PC-3 (cell line): ENCODE measurements at places on chromosomes 3 and 15. TPM values are rescaled to one million over a fixed set of nuclear protein-coding genes. Genes with fewer than 3 reads are reported as not detected.

Gene TRPC1
- total RNA-seq, result 1.7 and 1.9 TPM in 2 replicates

- H3K4me1 ChIP-seq, result peaks cover 68% of the 10 kb centered on the region
- H3K4me3 ChIP-seq, result no peak overlapping the region
- H3K27ac ChIP-seq, result no peak overlapping the region
- peak; percentile 22 for DNase-seq
- H3K36me3 ChIP-seq, result no peaks in the 10 kb centered on the region
- no peaks in the 10 kb centered on the region for H3K27me3 ChIP-seq
Measured at GRCh38 chr3:188299708-188300107, 145.8 kb downstream of the LPP start.

GRCh38 chr3:16486951-16487480 is 26.5 kb downstream of the RFTN1 start:
- no peak for DNase-seq
- H3K36me3 ChIP-seq, result no peaks in the 10 kb centered on the region
- peaks cover 7% of the 10 kb centered on the region; the same call in 1 of the 2 replicates for H3K4me1 ChIP-seq
- H3K27ac ChIP-seq, result no peak overlapping the region

Gene RETNLB
- total RNA-seq, result not detected in 2 replicates

GRCh38 chr3:141273700-141274410 is 42.2 kb downstream of the PXYLP1 start:
- H3K4me1 ChIP-seq, result peaks cover 34% of the 10 kb centered on the region
- no peaks in the 10 kb centered on the region for H3K27me3 ChIP-seq
- H3K4me3 ChIP-seq, result no peak overlapping the region
- DNase-seq, result no peak

Gene NME9
- 0.40 TPM in 1 of 2 replicates, not detected in the other for total RNA-seq

Gene CBLB
- 20.0 and 23.9 TPM in 2 replicates for total RNA-seq

GRCh38 chr15:99712415-99712814 is 20.8 kb downstream of the LYSMD4 start:
- DNase-seq, result no peak
- no peak overlapping the region for H3K4me3 ChIP-seq
- peaks cover 3% of the 10 kb centered on the region; the same call in 1 of the 2 replicates for H3K36me3 ChIP-seq
- no peaks in the 10 kb centered on the region for H3K27me3 ChIP-seq

DNA sequence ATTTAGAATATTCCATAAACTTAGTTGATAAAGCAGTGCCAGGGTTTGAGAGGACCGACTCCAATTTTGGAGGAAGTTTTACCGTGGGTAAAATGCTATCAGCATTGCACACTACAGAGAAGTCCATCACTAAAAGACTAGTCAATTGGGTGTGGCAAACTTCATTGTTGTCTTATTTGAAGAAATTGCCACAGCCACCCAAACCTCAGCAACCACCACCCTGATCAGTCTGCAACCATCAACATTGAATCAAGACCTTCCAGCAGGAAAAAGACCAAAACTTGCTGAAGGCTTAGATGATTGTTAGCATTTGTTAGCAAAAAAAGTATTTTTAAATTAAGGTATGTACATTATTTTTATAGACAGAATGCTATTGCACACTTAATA is 60.5 kb downstream of the KLF13 start:
- peak overlapping the region; percentile 64 for H3K27ac ChIP-seq
- peaks cover 2% of the 10 kb centered on the region; the same call in 1 of the 2 replicates for H3K27me3 ChIP-seq
- H3K36me3 ChIP-seq, result no peaks in the 10 kb centered on the region
- H3K4me3 ChIP-seq, result no peak overlapping the region
- H3K4me1 ChIP-seq, result peaks cover 23% of the 10 kb centered on the region
- no peak for DNase-seq

- no peak overlapping the region for H3K27ac ChIP-seq
- DNase-seq, result no peak
- H3K27me3 ChIP-seq, result no peaks in the 10 kb centered on the region
- no peaks in the 10 kb centered on the region for H3K36me3 ChIP-seq
- no peak overlapping the region for H3K4me3 ChIP-seq
- H3K4me1 ChIP-seq, result no peaks in the 10 kb centered on the region
Measured at GRCh38 chr15:83764201-83764838, 110.4 kb downstream of the ADAMTSL3 start.

DNA sequence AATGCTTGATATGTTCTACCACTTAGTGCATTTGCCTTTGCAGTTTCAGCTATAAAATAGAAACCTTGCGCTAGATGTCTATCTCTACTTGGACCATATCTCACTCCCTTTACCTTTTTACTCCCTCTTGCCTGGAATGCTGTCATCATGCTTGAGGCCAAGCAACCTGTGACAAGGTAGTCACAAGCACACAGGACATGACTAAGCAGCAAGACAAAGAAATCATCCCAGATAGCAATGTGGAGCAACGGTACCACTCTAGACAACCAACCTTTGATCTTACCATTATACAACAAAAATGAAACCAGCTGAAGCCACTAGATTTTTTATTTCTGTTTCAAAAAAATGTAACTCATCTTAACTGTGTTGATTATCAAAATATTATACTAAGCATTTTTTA is 50.5 kb upstream of the SPSB4 start:
- H3K27me3 ChIP-seq, result no peaks in the 10 kb centered on the region
- H3K4me3 ChIP-seq, result no peak overlapping the region
- DNase-seq, result peak; percentile 22

Gene PLCB2
- 1.3 and 3.2 TPM in 2 replicates for total RNA-seq

- no peaks in the 10 kb centered on the region for H3K36me3 ChIP-seq
- no peak for DNase-seq
- no peak overlapping the region for H3K27ac ChIP-seq
- no peaks in the 10 kb centered on the region for H3K27me3 ChIP-seq
- H3K4me1 ChIP-seq, result no peaks in the 10 kb centered on the region
Measured at GRCh38 chr15:47414207-47414606, 303.1 kb upstream of the SEMA6D start.

Gene SEMA6D
- 0.52 and 0.91 TPM in 2 replicates for total RNA-seq

GRCh38 chr3:16240229-16241023 is 24.3 kb downstream of the DPH3 start:
- no peaks in the 10 kb centered on the region for H3K36me3 ChIP-seq
- peak; percentile 88 for DNase-seq
- no peaks in the 10 kb centered on the region for H3K27me3 ChIP-seq

DNA sequence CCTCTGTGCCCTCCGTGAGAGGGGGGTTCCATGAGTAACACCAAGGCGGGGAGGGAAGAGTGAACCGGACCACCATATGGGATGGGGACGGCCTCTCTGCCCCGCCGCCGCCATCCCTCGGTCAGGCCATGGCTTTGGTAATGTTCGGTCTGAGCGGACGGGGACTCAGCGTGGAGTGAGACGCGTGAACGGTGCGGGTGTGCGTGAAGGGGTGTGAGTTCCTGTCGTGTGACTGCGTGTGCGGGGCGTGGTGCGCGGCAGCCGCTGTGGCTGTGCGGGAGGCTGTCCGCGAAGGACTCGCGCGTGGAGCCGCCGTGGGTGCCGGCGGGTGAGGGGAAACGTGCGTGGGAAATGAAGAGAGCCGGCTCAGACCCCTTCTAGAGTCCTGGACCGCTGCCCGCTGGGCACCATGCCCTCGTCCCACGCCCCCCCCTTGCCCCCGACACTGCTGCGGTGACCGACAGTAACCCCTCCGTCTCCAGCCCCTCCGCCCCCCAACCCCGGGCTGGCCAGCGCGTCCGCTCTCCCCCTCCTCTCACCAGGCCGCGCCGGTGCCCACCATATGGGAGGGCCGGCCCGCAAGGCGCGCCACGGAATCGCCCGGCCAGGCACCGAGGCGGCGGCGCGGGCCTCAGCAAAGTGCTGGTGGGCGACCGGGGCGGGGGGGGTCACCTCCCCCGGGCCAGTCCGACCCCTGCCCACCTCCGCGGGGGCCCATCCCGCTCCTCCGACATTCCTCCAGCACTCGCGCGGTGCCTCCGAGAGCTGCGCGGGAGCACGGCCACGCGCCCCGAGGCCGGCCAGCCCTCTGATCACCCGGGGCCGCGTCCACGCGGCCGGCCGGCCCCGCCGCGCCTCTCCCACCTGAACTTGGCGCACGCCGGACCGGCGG is 589 bp downstream of the KLF15 start:
- peak overlapping the region; percentile 40 for H3K4me3 ChIP-seq
- H3K4me1 ChIP-seq, result peaks cover 6% of the 10 kb centered on the region; the same call in 1 of the 2 replicates
- no peaks in the 10 kb centered on the region for H3K36me3 ChIP-seq
- H3K27ac ChIP-seq, result no peak overlapping the region
- H3K27me3 ChIP-seq, result peaks cover 30% of the 10 kb centered on the region

- H3K27ac ChIP-seq, result no peak overlapping the region
- H3K36me3 ChIP-seq, result peaks cover 26% of the 10 kb centered on the region; the same call in 1 of the 2 replicates
- H3K27me3 ChIP-seq, result no peaks in the 10 kb centered on the region
- H3K4me3 ChIP-seq, result peak overlapping the region; percentile 95; the same call in 1 of the 2 replicates
- no peak for DNase-seq
- peaks cover 12% of the 10 kb centered on the region; the same call in 1 of the 2 replicates for H3K4me1 ChIP-seq
Measured at GRCh38 chr3:133659806-133660205, 1.9 kb downstream of the TOPBP1 start.

DNA sequence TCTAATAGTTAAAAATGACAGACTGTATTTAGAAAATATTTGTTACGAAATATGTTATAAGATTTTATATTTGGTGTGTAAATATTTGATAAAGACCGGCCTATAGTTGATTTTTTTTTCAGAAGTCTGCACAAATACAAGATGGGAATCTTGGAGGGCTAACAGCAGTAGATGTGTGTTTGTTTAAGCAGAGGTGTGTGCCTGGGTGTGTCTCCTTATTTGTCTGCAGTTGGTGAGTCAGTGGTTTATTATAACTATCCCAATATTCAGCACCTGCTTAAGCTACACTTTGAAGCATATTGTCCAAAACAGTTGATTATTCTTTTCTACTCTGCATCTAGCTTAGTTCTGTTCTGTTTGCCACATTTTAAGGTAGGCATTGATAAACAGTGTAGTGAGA is 12.4 kb downstream of the GLCE start:
- no peak overlapping the region; the same call in 1 of the 2 replicates for H3K4me3 ChIP-seq
- peaks cover 19% of the 10 kb centered on the region for H3K4me1 ChIP-seq
- H3K27me3 ChIP-seq, result no peaks in the 10 kb centered on the region
- peak; percentile 77 for DNase-seq

Gene ZDHHC23
- total RNA-seq, result 7.1 and 8.3 TPM in 2 replicates

Gene SLC24A5
- total RNA-seq, result not detected in 2 replicates

DNA sequence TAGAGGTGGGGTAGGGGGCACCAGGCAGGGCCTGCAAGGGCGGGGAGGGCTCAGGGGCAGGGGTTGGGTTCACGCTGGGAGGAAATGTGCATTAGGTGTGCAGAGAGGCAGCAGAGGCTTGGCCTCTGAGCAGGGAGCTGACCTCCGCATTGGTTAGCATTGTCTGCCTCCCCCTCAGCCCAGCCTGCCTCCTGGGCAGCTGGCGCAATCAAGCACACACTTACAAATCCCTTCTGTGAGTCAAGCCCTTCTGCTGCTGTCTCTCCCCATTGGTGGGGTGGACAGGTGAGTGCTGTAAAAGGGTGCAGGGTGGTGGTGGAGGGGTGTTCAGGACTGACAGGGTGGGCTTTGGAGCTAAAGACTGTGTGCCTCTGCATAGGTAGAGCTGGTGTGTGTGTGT is 9.3 kb downstream of the LOXL1 start:
- H3K4me3 ChIP-seq, result peak overlapping the region; percentile 51; the same call in 1 of the 2 replicates
- H3K27me3 ChIP-seq, result no peaks in the 10 kb centered on the region
- peaks cover 90% of the 10 kb centered on the region for H3K4me1 ChIP-seq
- peak overlapping the region; percentile 98 for H3K27ac ChIP-seq
- H3K36me3 ChIP-seq, result peaks cover 4% of the 10 kb centered on the region; the same call in 1 of the 2 replicates

DNA sequence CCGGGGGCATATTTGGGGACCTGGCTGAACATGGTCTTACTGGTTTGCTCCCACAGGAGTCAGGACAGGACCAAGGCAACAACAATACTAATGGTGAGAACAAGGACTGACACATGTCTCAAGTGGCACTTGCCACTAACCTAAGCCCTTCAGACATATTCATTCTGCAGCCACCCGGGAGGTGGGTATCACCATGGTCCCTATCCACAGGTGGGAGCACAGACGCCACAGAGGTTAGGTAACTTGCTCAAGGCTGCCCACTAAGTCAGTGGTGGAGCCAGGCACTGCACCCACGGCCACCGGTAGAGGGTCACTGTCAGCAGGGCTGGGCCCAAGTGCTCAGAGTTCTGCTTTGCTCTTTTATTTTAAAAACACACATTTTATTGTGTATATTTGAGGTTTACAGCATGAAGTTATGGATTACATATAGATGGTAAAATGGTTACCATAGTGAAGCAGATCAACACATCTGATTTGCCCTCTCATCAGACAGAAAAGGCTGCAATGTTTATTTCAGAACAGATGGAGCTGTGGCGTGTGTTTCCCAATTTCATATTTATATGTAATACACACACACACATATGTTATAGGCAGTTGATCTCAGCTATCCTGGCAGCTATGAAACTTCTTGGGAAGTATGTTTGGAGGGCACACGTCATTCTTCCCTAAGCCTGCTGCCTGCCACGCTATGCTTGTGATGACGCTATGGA is 30.0 kb upstream of the SLC41A3 start:
- H3K4me1 ChIP-seq, result peaks cover under 1% of the 10 kb centered on the region
- H3K27me3 ChIP-seq, result no peaks in the 10 kb centered on the region
- no peak overlapping the region for H3K27ac ChIP-seq
- DNase-seq, result no peak
- no peak overlapping the region for H3K4me3 ChIP-seq

Gene KBTBD12
- total RNA-seq, result not detected in 2 replicates
